Activated naive CD4-positive, alpha-beta T cell treated with anti-CD3 and anti-CD28 coated beads, Interleukin-2, amount 50 U/mL, for 16 hours (primary cell): ENCODE measurements at places on chromosomes 1 and 21.

- peak; percentile 93 for DNase-seq
Measured at GRCh38 chr1:36306902-36307456, 811 bp downstream of the SH3D21 start.

DNA sequence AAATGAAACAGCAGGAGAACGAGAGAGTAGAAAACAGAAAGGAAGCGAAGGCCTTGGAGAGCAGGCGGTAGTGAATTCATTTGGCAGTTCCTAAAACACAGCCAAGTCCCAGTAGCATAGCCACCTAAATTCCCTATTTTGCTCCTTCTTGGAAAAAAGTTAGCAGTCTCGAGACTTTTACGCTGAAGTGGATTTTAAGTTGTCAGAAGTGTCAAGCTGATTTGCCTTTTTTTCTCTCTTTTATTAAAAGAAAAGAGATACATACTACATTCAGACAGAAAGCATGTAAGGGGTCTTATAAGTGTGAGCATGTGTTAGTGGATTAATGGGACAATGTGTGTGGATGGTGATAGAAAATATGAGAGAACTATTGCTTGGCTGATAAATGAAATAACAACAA is 19.2 kb downstream of the NFIA start:
- DNase-seq: no peak

GRCh38 chr1:170095976-170096748 is 21.7 kb upstream of the KIFAP3 start:
- no peak for DNase-seq

- no peak for DNase-seq
Measured at GRCh38 chr1:53090227-53091147, 28.5 kb downstream of the PODN start.

DNA sequence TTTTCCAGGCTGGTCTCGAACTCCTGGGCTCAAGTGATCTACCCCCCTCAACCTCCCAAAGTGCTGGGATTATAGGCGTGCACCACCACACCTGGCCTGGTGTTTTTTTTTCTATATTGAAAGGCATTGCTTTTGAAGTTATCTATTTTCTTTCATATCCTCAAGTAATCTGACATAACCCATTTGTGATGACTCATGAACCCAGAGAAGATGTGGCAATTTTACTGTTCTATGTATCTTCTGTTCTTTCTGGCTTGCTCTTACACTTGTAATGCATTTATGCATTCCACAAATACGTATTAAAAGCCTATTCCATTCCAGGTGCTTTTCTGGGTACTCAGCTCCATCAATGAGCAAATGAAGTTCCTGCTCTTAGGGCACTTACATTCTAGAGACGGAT is 29.9 kb upstream of the ERRFI1 start:
- no peak for DNase-seq

- DNase-seq: no peak
Measured at GRCh38 chr1:13753636-13754402, 53.8 kb downstream of the PRDM2 start.

DNA sequence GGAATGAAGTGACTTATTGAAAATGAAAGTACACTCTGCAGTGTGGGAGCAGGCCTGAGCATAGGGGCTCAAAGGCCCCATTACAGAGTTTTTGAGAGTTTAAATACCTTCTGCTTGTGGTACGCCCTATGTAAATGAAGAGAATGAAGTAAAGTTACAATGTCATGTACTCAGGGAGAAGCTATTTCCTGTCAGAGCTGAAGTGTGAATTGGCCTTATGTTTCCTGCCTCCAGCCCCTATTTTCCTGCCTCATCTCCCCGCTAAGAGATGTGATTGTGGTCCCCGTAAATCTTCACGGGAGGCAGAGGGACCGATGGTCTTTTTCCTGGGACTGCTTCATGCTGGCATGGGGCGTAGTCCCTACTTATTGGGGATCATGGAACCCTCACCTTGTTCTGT is 2.5 kb upstream of the ZNF683 start:
- DNase-seq: no peak

DNA sequence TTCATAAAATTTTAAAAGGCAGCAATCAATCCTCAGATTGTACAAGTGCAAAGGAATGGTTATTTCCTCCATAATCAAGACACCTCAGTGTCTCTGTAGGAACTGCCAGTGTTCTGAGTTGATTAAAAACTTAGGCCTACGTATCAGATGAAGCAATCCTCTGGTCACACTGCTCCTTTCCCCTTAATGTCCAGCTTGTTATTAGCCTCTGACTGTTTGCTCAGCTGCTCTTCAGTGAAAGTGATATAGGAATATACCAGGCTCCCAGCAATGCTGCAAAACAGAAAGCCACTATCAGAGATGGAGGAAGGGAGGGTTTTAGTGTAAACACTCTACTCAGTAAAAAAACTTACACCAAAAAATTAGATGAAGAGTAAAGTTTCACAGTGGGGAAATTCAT is 49.8 kb downstream of the SLC35D1 start:
- no peak for DNase-seq

GRCh38 chr1:31562707-31563360 is 13.5 kb upstream of the TINAGL1 start:
- no peak for DNase-seq

GRCh38 chr1:94595658-94596057 is 54.1 kb upstream of the F3 start:
- no peak for DNase-seq

- DNase-seq: no peak
Measured at GRCh38 chr1:210800756-210801155, 333.2 kb downstream of the KCNH1 start.

DNA sequence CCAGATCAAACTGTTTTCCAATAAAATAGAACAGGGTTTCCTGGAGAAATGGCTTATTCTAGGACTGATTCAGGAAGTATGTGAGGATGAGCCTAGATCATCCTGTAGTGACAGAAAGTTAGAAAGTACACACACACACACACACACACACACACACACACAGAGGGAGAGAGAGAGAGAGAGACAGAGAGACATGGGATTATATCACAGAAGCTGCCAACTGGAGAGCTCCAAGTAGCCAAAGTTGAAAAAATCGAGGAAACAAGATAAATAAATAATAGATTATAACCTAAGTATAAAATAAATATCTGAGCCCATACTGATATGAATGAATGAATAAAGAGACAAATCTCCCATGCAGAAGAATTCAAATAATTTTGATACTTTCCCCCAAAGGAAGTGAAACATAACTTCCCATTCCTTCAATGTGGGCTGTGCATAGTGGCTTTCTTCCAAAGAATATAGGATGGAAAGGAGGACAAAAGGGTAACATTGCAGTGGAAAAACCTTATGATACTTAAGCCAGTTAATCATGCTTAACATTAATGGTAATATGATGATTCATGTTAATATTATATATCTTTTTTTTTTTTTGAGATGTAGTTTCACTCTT is 171.6 kb downstream of the NTPCR start:
- DNase-seq: no peak

- no peak for DNase-seq
Measured at GRCh38 chr1:178477841-178478240, 18.9 kb downstream of the CLEC20A start.

- DNase-seq: no peak
Measured at GRCh38 chr21:46456750-46457149, 1.9 kb upstream of the DIP2A start.

DNA sequence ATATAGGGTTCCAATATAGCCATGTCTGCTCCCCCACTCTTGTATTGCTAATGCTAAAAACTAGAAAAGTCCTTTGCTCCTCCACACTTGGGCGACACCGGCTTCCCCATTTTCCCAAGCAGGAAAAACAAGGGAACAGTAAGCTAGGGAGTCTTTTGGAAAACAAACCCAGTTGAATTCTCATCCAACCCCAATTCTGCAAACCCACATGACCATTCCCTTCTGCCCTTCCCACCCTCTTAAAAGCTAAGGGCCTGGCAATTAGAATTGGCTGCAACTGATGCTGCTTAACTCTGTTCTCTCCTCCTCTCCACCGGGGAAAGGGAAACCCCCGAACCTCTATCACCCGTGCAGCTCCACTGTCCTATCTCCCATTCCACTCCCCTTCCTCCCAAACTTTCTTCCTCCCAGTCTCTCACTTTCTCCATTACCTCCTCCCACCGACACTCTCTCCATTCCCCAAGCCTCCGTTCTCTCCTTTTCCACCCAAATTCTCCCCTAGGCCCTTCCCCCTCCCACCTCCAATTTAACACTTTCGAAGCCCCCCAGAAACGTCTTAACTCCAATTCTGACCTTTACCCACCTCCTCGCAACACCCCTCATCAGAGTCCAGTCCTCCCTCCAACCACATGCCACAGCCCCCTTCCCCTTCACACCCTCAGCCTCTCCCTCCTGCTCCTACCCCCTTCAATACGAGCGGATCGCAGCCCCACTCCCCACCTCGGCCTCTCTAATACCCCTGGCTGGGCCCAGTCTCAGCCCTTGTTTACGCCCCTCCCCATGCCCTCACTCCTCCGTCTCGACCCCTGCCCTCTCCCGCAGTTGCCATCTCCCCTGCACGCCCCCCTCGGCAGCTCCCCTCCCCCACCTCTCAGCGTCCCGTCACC is 701 bp downstream of the DEDD start:
- DNase-seq: no peak

DNA sequence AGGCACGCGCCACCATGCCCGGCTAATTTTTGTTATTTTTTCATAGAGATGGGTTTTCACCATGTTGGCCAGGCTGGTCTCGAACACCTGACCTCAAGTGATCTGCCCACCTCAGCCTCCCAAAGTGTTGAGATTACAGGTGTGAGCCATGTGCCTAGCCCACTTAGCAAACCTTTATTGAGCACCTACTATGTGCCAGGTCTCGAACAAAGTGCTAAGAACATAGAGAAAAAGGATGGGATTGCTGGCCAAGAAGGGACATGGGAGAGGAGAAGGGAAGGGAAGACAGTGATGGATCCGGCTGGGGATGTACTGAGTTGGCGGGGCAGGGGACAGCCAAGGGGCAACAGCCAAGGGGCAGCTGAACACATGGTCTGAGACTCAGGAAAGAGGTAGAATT is 55.6 kb upstream of the RPL11 start:
- no peak for DNase-seq

DNA sequence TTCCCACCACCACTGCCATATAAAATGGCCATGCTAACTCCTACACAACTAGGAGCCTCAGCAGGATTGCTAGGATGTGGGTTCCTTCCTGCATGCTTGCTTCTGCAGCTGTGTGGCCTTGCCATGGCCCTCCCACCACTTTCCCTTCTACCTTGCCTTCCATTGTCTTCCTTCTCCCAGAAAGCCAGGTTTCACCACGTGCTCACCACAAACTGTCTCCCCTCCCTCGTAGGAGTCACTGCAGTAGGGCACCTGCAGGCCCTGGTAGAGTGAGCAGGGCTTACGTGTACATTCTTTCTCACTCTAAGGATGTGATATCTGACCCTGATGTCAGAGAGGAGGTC is 3.7 kb downstream of the C1orf226 start:
- no peak for DNase-seq

DNA sequence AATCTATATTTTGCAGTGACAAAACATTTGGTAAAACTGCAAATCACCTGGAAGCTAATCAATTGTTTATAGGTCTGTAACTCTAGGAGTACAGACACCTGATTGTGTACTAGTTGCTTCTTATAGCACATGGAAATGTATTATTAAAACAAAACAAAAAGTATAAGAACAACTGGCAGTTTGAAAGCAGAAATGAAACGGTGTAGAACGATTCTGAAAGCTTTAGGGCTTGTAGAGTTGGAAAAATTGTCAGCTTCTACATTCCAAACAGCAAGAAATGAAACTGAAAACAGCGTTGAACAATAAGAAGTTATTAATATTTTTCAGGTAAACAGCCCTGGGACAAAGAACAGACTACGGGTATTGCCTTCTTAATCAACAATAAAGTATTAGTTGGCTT is 273.3 kb downstream of the OLFM3 start:
- no peak for DNase-seq

DNA sequence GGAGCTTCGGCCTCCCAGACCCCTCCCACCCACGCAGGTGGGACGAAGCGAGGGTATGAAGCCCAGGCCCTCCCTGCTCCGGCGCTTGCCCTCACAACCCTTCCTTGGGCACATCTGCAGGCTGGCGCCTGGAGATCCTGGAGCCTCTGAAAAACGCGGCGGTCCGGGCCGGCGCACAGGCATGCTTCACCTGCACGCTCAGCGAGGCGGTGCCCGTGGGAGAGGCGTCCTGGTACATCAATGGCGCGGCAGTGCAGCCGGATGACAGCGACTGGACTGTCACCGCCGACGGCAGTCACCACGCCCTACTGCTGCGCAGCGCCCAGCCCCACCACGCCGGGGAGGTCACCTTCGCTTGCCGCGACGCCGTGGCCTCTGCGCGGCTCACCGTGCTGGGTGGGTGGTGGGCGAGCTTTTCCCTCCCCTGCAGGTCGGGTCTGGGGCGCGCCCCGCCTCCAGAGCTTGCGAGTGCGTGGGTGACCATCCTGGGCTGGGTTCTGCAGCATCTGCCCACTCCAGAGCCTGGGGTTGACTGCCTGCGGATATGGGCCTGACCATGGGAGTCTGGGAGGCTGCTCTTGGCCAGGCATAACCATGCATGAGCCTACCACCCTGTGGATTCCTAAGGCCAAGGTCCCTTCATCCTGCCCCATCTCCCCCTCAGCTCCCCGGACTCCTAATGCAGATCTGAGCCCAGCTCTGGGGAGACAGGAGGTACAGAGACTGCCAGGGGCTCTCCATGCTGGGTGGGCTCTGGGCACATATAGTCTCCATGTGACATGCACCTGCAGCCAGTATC is 89.8 kb downstream of the TRIM11 start:
- peak; percentile 6 for DNase-seq

- no peak for DNase-seq
Measured at GRCh38 chr1:201457508-201457960, 11.5 kb downstream of the PHLDA3 start.

DNA sequence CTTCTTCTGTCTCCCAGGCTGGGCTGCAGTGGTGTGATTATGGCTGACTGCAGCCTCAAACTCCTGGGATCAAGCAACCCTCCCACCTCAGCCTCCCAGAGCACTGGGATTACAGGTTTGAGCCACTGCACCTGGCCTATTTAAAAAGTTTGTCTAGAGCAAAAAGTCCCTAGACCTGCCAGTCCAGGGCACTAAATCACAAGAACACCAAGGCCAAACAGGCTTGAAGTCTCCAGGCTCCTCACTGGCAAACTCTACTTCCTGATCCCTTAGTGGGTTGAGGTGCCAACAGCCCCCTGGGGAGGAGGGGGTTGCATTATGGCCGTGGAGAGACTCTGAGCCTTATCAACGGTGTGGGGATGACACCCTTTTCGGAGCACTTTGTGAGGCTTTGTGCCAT is 76.0 kb downstream of the CLIC6 start:
- no peak for DNase-seq

GRCh38 chr21:26070822-26071425 is 99.6 kb downstream of the APP start:
- peak; percentile 12 for DNase-seq

GRCh38 chr1:66349242-66349641 is 184.7 kb upstream of the SGIP1 start:
- DNase-seq: no peak

DNA sequence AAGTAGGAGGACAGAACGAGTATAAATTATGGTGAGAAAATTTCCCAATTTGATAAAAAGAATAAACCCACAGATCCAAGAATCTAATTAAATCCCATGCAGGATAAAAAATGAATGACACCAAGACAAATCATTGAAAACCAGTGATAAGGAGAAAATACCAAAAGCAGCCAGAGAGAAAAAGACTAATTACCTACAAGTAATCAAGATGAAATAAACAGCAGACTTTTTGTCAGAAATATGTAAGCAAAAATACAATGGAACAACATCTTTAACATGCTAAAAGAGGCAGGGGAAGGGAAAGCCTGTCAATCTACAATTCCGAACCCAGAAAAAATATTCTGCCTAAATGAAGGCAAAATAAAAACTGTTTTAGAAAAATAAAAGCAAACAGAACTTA is 20.7 kb upstream of the CCN1 start:
- DNase-seq: no peak

- no peak for DNase-seq
Measured at GRCh38 chr1:117824616-117825015, 104.8 kb downstream of the GDAP2 start.
